Vagina (tissue), 2 donors: ENCODE measurements at places on chromosomes 16 and 17.

GRCh38 chr17:48478224-48479013 is 48.4 kb upstream of the SKAP1 start:
- no peak for DNase-seq

DNA sequence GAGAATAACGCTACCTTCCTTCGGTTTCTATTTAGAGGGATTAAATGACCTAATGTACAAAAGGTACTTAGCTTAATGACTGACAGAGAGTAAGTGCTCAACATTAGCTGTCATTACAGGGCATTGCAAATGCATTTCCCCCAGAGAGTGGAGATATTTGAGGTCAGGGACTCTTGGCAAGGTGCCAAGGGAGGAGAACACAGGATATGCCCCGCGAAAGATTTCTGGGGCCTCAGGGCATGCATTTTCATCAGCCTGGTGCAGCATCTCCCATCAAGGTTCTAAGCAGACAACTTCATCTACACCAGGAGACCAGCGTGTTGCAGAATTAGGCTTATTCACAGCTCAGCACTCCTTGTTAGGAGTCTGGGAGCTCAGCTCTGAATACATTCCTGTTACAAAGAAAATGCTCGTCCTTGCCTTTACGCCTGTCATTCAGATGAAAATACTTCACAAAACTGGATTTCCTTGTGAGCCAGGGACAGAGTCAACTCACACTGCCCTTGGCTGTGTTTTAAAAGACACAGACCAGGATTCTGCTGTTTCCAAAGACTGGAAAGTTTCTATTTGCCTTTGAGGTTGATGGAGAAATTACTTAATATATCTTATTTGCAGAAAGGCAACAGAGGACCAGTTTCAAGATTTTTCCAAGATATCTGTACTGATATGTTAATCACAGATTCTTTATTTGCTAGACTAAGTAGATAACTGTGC is 108.2 kb downstream of the VAT1L start:
- no peak for DNase-seq

DNA sequence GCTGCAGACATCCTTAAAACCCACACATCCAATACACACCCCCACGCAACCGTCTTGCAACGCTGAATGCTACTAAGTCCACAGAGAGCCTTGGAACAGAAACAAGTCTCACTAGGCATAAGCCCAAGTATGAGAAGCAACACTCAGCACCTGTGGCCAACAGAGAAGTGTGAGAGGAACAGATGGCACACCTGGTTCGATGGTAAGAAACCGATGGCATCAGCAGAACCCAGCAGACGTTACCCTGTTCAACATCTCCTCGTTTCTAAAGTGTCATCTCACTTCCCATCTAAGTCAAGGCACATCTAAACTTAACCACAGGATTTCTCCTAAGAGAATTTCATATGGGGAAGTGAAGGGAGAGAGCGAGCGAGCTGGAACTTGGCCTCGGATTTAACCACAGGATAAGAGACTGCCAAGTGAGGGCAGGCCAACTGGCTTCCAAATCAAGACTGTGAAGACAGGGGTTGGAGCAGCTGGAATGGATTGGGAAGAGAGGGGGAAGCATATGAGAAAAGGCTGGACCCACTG is 41.0 kb downstream of the NXPH3 start:
- DNase-seq = peak; percentile 89

DNA sequence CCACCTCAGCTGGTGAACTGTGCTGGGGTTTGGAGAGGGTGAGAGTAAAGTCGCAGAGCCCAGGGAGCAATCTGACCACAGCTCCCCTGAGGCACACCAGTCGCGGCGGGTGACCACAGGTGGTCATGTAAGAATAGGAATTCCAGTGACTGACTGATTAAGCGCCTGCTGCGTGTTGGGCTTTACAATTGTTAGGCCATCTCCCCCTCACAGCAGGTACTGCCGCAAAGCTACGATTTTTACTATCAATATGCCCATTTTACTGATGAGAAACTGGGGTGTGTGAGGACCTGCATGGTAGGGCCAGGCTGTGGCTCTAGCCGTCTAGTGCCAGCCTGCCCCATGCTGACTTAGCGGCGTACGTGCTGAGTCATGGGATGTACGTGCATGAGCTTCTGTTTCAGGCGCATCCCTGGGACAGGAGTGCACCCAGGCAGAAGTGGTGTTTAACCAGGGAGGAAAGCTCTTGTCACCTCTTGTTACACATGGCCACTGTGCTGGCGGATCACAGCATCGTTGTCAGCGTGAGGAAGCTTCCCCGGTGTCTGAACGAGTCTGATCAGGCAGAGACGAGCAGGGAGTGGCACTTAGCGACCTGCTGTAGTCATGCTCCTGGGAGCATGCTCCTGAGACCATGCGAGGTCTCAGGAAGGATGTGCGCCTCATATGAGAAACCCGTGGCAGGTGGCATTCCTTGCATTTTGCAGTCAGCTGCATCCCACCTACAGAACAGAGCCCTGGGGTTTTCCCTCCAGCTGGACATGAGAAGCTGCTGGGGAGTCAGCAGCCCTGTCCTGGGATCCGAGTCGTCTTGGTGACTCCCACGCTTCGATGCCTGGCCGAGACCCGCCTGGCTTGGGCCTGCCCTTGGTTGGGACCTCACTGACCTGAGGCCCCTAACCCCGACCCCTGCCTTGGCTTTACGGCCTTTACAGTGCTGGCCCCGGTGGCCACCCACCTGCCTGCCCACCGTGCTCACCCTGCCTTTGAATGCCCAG is 163.7 kb upstream of the CHMP6 start:
- no peak for DNase-seq

GRCh38 chr17:51499897-51500296 is 239.6 kb downstream of the UTP18 start:
- no peak for DNase-seq
